H7 (cell line): ENCODE measurements at places on chromosomes 3 and 15.
A peak's percentile ranks its signal among the peaks of the same experiment; 100 is the strongest.

DNA sequence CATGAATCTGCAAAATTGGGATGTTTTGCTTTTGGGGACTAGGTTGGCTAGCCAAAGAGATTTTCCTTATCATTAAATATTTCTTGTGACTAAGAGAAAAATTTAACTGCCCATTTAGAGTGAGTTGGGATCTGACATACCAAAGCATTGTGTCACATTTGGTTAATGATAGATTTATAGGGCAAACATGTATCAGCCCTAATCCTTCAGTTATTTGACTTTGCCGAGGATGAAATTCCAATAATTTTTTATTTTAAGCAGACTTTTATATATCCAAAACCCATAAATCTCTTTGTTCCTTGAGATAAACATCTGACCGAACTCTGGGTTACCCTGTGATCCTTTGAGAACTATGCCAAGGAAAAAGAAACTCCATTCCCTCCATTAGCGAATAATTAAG lies 218.9 kb downstream of the CDIN1 start:
- DNase-seq: no peak

GRCh38 chr15:96606617-96607016 lies 276.1 kb downstream of the NR2F2 start:
- no peak for DNase-seq

GRCh38 chr3:108554913-108555571 lies 34.2 kb downstream of the CIP2A start:
- no peak for DNase-seq

DNA sequence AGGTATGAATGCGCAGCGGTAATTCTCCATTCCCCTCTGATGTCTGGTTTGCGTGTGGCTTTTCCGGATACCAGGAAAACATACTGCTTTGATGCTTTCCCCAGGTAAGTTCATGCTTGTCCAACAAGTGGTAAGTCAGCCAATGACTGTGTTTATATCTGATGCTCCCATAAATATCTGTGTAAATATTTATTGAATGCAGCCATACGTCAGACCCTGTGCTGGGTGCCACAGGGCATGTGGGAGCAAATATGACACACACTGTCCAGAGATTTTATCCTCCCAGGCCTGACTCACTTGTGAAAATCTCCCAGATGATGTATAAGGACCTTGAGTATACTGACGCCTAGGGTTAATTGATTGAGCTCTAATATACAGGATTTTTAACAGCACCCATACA lies 29.6 kb upstream of the CEMIP start:
- DNase-seq: no peak

GRCh38 chr3:177563243-177563780 lies 366.0 kb upstream of the TBL1XR1 start:
- DNase-seq: no peak

DNA sequence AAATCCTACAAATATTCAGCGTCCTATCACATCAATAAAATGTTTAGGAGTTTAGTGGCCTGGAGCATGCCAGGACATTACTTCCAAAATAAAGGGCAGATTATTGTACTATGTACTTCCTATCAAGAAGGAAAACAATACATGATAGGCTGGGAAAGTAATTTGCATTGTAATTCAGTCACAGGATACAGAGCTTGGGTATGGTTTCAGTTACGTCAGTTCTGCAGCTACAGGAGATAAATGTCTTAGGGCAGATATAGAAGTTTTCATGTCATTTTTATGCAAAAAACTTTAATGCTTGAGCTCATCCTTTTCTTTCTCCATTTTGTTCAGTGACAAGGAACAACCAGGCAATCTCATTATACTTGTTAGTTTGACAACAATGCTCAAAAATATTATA lies 155.2 kb downstream of the NFKBIZ start:
- no peak for DNase-seq

DNA sequence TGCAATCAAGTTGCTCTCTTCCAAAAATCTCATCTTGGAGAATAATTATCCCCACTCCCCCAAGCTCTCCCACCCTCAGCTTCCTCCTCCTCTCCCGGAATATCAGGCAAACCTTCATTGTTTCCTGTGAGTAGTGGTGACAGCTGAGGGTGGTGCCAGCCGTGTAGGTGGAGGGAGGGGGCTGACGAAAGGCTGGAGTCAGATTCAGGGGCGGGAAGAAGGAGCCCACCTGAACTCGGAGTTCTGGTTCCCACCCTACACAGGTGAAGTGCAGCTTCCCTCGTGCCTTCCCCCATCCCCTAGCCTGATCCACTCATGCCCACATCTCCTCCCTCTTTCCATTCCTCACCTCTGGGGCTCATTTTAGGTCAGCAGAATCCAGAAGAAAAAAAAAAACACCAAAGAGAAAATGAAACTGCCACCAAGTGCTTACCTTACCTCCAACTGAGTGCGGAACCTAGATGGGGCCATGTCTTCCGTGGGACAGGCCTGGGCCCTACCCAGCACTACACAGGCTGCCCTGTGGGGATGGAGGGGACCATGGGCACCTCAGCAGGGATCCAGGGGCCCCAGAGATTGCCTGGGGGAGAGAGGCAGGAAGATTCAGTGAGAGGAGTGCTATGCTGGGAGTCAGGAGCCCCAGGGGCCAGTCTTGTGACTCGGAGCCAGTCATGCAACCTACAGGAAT lies 81.3 kb downstream of the ADCY5 start:
- no peak for DNase-seq

DNA sequence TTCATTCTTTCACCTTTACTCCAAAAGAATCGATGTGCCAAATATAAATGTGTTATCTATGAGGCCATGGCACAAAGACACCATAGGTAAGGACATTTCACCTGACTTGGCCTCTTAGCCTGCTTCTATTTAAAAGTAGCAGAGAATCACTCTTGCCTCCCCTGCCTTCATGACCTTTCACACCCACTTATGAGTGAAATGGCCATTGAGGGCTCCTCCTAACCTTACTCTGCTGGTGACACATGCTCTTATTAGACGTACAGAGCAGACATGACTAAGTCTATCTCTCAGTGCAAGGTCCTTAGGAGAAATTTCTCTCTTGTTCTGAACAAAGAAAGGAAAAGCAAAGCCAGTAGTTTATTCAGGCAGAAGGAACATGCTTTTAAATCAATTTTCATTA lies 150.7 kb downstream of the LRTM1 start:
- no peak for DNase-seq

DNA sequence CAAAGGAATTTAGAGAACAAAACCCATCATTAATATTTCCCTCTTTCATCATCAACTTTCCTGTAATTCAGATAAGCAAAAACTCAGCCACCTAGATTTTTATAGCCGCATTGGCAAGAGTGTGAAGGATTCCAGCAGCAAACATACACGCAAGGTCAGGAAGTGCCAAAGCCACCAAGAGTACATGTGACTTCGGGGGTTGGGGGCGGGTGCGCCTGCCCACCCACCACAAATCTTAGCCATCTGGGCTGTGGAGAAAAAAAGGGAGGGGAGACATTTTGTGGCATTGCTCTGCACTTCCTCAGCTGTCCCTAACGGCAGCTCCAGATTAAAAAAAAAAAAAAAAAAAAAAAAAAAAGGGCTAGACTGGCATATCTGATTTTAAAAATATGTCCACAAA lies 148.4 kb downstream of the TNIK start:
- no peak for DNase-seq

GRCh38 chr3:40899286-40899712 lies 300.0 kb upstream of the CTNNB1 start:
- DNase-seq: no peak

DNA sequence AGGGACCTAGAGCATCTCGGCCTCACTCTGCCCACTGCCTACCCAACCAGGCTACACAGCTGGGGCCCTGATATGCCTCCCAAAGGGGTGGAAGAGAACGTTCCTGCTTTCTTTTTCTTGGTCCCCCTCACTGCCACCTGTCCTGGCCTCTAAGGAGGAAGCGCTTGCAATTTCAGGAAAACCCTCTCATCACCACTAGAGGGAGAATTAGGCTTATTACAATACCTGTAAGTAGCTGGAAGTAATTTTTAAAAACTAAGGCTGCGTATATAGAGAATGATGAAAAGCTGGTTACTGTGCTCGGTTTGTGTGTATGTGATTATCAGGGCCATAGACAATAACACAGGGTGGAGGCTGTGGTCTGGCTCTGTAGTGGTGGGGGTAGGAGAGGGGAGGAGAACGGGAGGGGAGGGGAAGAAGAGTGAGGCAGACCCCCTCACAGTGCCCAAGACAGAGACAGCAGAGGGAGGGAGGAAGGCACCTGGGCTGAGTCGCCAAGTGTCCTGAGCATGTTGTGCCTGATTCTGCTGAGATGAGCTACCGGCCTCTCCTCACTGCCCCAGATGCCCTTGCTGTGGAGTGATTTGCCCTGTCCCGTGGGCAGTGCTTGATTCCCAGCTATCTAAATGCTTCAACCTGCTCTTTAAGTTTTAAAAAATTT lies 3.3 kb downstream of the GABRG3 start:
- peak; percentile 60 for DNase-seq

DNA sequence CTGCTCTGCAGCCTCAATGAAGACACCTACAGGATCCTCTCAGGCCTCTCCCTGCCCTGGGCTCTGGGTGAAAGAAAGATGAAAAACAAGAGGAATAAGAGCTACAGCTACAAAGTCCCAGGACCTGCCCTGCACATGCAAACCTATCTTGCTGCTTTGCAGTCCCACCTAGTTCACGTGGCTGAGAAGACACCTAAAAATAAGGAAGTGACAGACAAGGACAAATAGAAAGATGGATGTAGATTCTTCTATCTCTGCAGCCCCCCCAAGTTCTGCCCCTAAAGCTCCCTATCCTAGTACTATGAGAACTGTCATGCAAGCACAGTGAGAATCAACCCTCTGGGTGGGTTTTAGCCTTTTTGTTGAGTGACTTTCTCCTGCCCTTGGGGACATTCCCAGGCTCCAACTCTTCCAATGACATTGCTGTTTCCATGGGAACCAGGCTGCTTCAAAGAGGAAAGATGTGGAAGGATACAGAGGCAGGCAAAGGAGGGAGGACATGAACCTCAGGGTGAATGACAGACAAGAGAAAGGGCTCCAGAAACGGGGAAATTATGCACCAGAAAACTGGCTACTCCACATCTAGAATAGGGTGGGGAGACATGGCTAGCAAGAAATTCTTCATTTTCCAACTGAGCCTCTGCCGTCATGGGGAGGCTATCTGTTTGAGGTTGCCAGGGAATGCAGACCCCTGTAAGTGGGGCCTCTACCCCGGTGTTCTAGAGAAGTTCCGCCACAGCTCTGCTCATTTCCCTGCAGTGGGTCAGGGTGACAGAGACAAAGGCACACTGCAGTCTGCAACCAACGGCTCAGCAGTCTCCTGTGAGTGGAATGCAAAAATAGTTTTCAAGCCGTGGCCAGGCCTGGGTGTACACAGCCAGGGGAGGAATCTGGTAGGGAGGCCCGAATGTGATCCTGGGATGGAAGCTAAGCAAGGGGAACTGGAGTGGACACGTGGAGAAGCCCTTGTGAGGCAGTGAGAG lies 5.2 kb downstream of the CSPG5 start:
- DNase-seq: no peak

- no peak for DNase-seq
Measured at GRCh38 chr3:98744283-98744682, 18.9 kb upstream of the ST3GAL6 start.

GRCh38 chr15:25435474-25436243 lies 3.2 kb downstream of the UBE3A start:
- DNase-seq: no peak

GRCh38 chr3:151866711-151867410 lies 6.6 kb upstream of the SUCNR1 start:
- DNase-seq: no peak

DNA sequence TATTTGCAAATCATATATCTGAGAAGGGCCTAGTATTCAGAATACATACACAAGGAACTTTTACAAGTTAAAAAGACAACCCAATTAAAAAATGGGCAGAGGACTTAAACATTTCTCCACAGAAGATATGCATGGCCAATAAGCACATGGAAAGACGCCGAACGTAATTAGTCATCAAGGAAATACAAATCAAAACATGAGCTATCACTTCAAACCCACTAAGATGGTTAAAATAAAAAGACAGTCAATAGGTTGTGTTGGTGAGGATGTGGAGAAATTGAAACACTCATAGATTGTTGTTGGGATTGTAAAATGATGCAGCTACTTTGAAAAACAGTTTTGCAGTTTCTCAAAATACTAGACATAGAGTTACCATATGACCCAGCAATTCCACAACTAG lies 61.2 kb upstream of the NEO1 start:
- DNase-seq: no peak

- no peak for DNase-seq
Measured at GRCh38 chr3:97576221-97576620, 188.3 kb upstream of the ARL6 start.

GRCh38 chr3:63934041-63934866 lies 22.1 kb upstream of the SCAANT1 start:
- DNase-seq: peak; percentile 21

DNA sequence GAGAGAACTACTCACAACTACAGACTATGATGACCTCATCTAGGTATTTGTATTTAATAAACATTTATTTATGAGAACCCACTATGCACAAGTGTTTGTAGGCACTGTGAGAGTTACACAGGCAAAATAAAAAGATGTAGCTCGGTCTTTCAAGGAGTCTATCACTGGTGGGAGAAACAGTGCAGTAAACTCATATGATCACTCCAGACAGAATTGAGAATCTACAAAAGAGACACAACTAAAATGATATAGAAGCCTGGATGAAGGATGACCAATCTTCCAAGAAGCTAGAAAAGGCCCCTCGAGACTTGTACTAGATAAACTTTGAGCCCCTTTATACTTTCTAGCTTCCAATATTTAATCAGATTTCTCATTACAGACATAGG lies 70.2 kb upstream of the ZBTB20 start:
- no peak for DNase-seq

DNA sequence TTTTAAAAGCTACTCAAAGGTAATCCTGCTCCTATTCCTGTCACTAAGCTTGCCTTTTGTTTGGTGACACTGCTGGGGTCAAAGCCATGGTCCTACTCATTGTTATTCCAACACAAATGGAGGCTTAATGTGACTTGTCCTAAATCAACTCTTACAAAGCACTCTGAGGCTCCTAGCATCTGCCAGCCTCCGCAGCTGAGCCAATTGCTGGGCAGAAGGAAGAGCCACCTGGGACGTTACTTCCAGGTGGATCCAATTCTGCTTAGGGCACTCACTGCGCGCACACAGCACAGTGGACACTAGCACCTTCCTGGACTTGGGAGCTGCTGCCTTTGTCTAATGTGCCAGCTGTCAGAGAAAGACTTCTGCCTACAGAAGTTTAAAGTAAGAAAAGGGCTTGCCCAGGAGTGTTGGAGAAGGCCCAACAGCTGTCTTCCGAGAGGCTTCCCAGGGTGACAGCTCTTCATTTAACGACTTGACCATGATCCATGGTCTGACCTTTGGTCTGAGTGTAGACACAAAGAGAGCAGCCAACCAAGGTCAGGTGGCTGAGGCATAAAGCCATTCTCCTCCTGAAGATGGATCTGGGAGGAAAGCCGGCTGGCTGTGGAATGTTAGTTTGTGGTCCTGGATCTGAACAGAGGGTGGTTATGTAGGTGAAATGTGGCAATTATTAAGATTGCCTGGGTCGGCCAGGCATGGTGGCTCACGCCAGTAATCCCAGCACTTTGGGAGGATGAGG lies 102.2 kb downstream of the AQP9 start:
- no peak for DNase-seq

GRCh38 chr15:80878242-80878866 lies 99.2 kb downstream of the CEMIP start:
- no peak for DNase-seq
